ENCODE measurements at places on chromosomes 3 and 15. TPM values are rescaled to one million over a fixed set of nuclear protein-coding genes. Genes with fewer than 3 reads are reported as not detected.

GPR62 gene
- not detected for polyA plus RNA-seq

ESYT3 gene
- polyA plus RNA-seq = 0.38 TPM

PLS1 gene
- polyA plus RNA-seq = 0.35 TPM

GABRR3 gene
- polyA plus RNA-seq = not detected

FAM174B gene
- 1.8 TPM for polyA plus RNA-seq

GRCh38 chr3:109413049-109413448 lies 75.7 kb upstream of the DPPA4 start:
- no peak overlapping the region for H3K27ac ChIP-seq
- no peaks in the 10 kb centered on the region for H3K4me1 ChIP-seq
- H3K27me3 ChIP-seq = no peaks in the 10 kb centered on the region
- H3K36me3 ChIP-seq = no peaks in the 10 kb centered on the region
- no peak for DNase-seq

DNA sequence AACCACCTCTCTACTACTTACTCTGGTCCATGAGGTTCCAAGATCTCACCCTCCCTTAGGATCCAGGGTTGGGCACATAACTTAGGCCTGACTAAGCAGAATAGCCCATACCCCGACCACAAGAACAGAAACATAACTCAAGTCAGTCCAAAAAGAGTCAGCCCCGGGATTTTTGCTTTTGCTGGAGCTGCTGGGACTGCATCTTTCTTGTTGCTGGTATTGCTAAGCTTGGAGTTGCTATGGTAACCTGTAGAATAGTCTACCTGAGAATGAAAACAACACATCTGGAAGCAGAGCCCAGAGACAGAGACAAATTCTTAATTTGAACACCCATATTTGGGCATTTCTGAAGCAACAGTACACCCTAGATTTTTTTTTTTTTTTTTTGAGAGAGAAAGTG lies 6.5 kb downstream of the RUBCN start:
- H3K27ac ChIP-seq = peak overlapping the region; percentile 46
- H3K36me3 ChIP-seq = no peaks in the 10 kb centered on the region
- H3K27me3 ChIP-seq = no peaks in the 10 kb centered on the region
- peaks cover 15% of the 10 kb centered on the region for H3K4me1 ChIP-seq
- H3K4me3 ChIP-seq = no peak overlapping the region

DNA sequence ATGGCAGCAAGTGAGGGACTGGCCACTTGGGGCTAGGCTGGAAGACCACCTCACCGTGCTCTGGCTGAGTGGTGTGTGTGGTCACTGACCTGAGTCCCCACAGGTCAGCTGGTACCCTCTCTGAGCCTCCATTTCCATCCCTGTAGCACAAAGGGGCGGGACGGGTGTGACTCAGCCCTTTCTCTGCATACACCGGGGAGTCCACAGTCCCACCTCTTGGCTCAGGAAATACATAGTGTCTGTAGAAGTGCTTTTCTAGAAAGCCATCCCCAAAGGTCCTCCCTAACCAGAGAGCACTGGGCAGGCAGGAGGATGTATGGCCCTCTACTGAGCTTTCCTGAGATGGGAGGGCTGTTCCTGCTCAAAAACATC lies 27.2 kb downstream of the WNT7A start:
- H3K27me3 ChIP-seq = no peaks in the 10 kb centered on the region
- no peak overlapping the region for H3K4me3 ChIP-seq
- peak; percentile 9 for DNase-seq
- H3K36me3 ChIP-seq = no peaks in the 10 kb centered on the region

- H3K27me3 ChIP-seq = no peaks in the 10 kb centered on the region
- H3K27ac ChIP-seq = no peak overlapping the region
- no peak for DNase-seq
- no peak overlapping the region for H3K4me3 ChIP-seq
Observed at GRCh38 chr3:140395134-140396075, 282.5 kb upstream of the TRIM42 start.

GRCh38 chr15:45921376-45921775 lies 286.5 kb downstream of the SQOR start:
- no peaks in the 10 kb centered on the region for H3K27me3 ChIP-seq
- no peak for DNase-seq
- no peaks in the 10 kb centered on the region for H3K4me1 ChIP-seq
- H3K4me3 ChIP-seq = no peak overlapping the region

DNA sequence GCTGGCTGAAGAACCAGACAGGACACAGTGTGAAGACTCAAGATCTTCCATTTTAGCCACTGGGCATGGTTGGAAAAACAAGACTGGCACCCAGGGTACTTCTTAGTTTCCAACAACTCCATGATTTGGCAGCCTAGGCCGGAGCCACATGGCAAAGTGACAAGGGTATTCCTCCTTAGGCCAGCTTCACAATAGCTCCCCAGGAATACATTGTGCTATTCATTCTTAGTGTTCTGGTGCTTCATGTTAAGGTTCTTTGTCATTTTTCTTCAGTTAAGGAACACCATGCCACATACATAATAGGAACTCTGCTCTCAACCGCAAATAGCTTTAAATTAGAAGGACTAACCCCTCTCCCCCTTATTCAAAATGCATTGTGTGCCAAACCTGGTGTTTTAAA lies 8.0 kb upstream of the FILIP1L start:
- no peak overlapping the region for H3K4me3 ChIP-seq
- H3K27ac ChIP-seq = no peak overlapping the region
- no peaks in the 10 kb centered on the region for H3K36me3 ChIP-seq
- no peak for DNase-seq
- H3K4me1 ChIP-seq = no peaks in the 10 kb centered on the region

- peak; percentile 67 for DNase-seq
- peak overlapping the region; percentile 66 for H3K27ac ChIP-seq
- no peak overlapping the region for H3K4me3 ChIP-seq
- H3K27me3 ChIP-seq = no peaks in the 10 kb centered on the region
- H3K4me1 ChIP-seq = peaks cover 20% of the 10 kb centered on the region
Observed at GRCh38 chr3:125214738-125215137, 2.2 kb upstream of the SLC12A8 start.
